Left lung (tissue), 14 donors: ENCODE measurements at places on chromosomes 12 and 14. TPM values are rescaled to one million over a fixed set of nuclear protein-coding genes. Genes with fewer than 3 reads are reported as not detected.

FOXN4 gene
- not detected for total RNA-seq

CD163 gene
- total RNA-seq = 235 TPM

KRT74 gene
- total RNA-seq = not detected

GDF3 gene
- total RNA-seq = 0.52 TPM

CYP46A1 gene
- 1.2 TPM for total RNA-seq

SLCO1B1 gene
- total RNA-seq = not detected

ADAM21 gene
- total RNA-seq = 0.41 TPM

B4GALNT1 gene
- 3.8 TPM for total RNA-seq

TSPAN19 gene
- total RNA-seq = not detected

SIVA1 gene
- total RNA-seq = 69.5 TPM

SLC17A8 gene
- total RNA-seq = 0.13 TPM

POTEG gene
- not detected for total RNA-seq

C3AR1 gene
- 66.4 TPM for total RNA-seq
